CD4-positive, alpha-beta T cell treated with Interleukin-10 for 1 hour (primary cell): ENCODE measurements at places on chromosomes 16 and 17.
A peak's percentile ranks its signal among the peaks of the same experiment; 100 is the strongest.

DNA sequence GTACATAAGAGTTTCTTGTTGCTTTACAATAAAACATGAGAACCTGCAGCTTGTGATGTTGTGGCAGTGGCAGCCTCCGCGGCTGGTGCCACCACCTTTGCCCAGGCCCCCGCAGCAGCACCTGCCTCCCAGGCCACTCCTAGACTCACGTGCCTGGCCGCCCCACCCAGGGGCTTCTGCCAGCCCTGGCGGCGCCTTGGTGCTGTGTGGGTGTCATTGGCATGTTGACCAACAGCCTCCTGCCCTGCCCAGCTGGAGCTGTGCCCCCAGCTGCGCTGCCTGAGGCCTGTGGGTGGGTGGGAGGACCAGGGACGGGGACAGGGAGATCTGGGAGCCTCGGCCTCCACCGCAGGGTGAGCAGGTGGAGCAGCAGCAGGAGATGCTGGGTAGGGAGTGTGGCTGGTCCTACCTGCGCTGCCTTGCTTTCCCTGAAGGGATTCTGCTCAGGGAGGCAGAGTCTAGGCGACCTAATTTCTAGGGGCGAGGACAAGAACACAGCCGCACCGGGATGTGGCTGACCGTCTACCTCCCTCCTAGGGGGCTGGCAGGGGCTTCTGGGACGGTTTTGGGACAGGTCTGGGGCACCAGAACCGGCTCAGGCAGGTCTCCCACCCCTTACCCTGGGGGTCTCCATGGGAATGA lies 428 bp upstream of the DNASE1L2 start:
- DNase-seq: no peak

DNA sequence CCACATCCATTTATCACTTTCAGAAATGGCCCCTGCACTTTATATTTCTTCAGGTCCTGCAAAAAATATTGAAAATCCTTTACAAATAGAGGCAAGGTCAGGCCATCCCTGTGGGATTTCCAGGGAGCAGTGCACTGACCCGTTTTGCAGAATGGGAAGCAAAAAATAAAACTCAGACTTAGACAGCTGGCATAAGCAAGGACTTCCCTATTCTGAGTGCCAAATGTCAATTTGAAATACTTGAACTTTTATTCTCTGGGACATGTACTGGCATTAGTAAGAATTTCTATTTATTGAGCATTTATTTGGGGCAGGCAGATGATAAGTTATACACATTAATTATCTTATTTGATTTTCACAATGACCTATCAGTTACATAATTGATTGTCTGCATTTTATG lies 32.4 kb downstream of the PRKCB start:
- DNase-seq: no peak

DNA sequence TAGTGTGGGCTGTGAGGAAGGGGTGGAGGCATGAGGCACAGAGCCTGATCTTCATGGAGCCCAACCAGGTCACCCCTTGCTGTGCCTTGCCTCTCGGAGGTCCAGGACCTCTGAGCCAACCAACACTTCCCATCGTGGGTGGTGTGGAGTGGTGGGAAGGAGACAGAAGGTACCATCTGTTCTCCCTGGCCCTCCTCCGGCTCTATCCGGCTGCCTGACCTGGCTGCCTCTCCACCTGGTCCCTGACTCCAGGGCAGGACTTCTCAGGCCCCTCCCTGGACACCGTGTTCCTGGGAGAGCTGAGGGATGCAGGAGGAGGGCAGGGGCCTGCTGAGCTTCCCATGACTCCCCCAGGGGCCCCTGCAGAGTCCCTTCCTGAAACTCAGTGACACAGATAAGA lies 3.9 kb downstream of the PDK2 start:
- no peak for DNase-seq

- DNase-seq: no peak
Measured at GRCh38 chr17:55575058-55575636, 63.9 kb upstream of the SMIM36 start.

DNA sequence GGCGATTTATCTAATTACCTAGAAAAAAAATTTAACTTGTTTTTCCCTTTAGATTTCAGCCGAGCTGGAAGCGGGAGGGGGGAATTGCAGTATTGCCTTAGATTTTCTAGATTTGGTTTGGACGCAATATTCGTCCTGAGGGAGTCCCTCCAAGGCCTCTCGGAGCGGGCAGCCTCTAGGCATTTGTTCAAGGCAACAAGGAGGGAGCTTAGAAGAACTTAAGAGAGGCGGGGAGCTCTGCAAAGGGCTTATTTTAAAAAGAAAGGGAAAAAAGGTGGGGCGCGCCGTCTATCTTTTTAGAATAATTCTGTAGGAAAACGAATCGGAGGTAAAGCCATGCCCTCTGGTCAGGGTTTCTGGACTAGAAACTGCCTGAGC lies 407 bp upstream of the TMEM94 start:
- no peak for DNase-seq

DNA sequence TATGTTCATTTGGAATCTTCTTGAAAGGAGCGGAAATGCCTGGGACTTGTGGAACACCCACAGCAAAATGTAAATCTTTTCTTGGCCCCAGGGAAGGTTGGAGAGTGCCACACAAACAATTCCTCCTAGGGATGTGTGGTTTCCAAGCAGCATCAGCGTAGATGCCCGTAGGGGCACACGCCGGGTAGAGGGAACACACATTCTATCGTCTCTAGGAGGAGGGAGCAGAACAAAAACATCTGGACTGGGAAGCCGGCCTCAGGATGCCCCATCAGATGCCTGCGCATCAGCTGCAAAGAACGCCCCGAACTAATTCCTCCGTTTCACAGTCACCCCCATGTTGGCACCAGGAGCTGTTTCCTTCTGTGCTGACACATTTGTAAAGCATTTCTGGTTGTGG lies 357.9 kb upstream of the ZFHX3 start:
- no peak for DNase-seq

- no peak for DNase-seq
Measured at GRCh38 chr17:2397247-2398171, 3.4 kb downstream of the MNT start.

GRCh38 chr16:86391984-86392383 lies 118.3 kb upstream of the FOXF1 start:
- DNase-seq: no peak

GRCh38 chr16:17106243-17106791 lies 364.4 kb downstream of the XYLT1 start:
- DNase-seq: no peak

GRCh38 chr17:9705745-9706144 lies 60.4 kb downstream of the USP43 start:
- DNase-seq: no peak

GRCh38 chr17:51045621-51046020 lies 75.0 kb downstream of the SPAG9 start:
- no peak for DNase-seq

DNA sequence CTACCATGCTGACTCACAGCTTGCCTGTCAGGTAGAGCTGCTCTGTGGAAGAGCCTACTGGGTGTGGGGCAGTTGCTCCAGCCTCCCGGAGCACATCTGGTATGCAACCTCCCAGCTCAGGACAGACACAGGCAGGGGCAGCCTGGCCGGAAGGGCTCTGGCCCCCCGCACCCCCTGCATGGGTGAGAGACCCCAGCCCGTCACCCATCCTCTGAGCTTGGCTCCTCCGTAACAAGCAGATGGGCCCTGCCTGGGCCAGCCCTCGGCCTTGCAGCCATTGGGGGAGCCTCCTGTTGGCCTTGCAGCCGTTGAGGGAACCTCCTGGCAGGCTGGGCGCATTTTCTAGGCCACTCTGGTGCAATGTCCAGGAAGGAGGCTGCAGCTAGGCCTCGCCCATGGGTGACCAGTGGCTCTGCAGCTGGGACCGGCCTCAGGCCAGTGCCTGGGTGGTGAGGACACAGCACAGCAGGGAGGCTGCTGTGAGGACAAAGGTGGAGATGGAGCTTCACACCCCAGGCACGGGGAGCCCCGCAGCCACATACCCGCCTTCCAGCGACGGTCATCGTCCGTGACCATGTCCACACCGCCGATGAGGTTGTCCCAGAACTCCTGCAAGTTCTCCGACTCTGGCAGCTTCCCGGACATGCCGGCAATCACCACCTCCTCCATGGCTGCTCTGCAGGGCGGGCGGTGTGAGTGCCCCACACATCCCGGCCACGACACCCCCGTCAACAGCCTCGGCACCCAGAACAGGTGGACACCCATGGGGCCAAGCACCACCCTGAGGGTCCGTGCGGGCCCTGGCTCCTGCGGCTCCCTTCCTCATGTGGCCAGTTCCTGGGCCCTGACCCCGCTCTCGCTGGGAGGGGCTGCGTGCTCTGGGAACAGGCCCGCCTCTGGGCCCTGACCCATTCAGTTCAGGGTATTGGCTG lies 2.0 kb downstream of the FASN start:
- DNase-seq: no peak

DNA sequence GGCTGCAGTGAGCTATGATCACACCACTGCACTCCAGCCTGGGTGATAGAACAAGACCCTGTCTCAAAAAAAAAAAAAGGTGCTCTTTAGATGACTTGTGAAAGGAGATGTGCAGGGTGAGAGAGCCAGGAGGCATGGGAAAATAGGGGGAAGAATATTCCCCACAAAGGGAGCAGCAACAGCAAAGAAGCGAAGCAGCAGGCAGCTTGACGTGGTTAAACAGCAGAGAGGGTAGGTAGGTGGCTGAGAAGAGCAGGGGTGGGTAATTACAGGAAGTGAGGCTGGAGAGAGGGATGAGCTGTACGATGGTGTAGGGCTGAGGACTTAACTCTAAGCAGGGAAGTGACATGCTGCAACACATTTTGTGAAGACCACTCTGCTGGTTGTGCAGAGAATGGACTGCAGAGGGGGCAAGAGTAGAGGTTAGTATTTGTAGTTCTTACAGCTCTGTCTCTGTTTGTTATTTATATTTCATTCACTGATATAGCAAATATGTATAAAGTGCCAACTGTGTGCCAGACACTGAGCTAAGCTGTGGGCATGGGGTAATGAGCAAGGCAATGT lies 1.6 kb downstream of the HEATR3 start:
- DNase-seq: peak; percentile 50

DNA sequence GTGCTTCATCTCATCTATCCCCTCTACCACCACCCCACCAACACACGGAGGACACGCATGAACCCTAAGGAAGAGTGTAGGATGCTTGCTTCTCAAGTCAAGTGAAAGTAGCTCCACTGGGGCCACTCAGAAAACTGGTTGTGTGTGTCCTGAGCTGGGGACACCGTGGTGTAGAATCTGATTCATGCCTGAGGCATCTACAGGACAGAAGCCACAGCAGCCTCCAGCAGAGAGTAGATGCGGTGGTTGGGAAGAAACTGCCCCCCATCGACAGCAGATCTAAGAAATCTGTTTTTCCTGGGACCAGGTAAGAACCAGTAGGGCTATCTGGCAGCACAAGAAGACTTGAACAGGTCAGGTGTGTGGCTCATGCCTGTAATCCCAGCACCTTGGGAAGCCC lies 51.9 kb upstream of the HLF start:
- no peak for DNase-seq

DNA sequence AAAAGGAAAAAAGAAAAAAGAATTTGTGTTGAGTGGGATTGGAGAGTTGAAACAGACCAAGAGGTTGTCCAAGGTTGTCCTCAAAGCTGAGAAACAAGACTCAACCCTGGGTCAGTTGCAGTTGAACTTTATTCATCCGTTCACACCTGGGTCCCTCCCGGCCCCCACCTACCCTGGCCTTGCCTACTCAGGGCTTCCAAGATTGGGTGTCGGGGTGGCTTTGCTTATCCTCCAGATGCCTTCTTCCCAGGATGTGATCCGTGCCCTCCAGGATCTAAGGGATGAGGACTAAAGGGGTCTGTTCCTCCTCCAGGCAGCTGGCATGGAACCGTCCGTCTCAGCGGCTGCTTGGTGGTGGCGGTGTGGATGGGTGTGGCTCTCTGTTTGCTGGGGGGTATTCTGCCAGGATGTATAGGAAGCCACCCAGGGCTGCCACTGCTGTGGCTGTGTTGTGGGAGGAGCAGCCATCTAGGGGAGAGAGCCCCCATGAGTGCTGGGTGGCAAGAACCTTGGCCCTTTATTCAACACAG lies 10.3 kb upstream of the NAGPA start:
- DNase-seq: no peak

DNA sequence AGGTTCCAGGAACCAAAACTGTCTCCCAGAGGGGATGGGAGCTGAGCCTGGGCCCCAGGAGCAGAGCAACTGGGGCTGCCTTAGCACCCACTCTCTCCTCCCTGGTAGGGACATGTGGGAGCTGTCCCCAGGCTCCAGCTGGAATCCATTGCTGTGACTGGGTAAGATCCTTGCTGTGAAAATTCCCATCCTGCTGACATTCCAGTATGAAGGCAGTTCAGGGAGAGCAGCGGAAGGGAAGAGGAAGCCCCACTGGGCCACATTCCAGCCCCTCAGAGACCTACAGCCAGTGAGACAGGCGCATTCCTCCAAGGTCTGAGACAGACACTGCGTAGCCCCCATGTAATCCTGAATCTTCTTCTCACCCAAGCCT lies 24.2 kb downstream of the MYO18A start:
- DNase-seq: no peak

GRCh38 chr16:19837984-19838707 lies 46.5 kb downstream of the GPRC5B start:
- DNase-seq: no peak

- DNase-seq: no peak
Measured at GRCh38 chr16:11144122-11144521, 111.9 kb downstream of the SOCS1 start.

DNA sequence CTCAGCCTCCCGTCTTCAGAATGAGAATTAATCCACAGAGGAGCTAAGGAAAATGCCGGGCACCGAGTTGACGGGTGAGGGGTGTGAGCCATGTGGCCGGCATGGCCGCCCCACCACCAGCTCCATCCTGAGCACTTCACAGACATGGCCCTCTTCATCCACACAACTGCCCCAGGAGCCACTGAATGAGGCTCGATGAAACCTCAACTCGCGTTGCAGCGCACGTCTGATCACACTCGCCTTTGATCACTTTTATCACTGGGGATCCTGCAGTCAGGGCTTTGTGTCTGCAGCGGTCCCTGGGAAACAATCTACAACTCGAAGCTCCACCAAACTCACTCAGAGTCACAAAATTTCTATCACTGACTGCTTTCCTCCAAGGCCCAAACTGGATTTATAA lies 46.7 kb upstream of the CDR2 start:
- DNase-seq: no peak

DNA sequence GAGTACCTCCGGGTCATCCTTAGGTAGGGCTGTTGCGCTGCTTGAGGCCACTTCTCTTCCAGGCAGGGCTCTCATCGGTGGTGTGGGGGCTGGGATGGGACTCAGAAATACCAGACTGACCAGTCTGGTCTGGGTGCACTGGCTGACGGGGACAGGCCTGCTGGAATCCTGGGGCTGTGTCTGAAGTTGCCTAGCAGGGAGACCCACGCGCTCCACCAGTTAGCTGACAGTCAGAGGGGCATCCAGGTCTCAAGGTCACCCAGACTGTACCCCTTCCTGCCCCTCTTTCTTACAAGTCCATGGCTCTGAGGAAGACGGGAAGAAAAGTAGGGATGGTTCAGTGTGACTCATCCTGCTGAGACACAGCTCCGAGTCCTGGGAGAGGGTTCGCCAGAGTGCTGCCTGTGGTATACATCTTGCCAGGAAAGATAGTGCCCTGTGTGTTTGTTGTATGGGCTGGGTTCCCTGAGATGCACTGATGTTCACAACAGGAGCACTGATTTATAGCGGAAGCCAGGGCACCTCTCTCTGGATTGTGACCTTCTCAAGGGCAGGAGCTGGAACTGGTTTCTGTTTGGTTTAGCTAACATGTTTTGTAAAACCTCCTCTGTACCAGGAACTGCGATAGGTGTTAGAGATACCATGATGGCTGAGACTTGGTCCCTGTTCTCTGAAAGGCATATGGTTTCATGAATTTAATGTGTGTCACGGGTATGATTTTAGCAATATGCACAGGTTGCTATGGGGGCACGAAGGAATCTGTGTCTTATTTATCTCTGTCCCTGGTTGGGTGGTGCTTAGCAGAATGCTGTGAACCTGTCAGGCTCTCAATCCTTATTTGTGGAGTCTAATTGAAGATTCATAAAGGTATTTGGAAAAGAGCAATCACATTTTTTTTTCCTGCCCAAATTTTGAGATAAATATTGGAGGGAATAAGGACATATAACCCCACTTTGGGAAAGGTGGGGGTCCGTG lies 97.5 kb downstream of the OR1D5 start:
- no peak for DNase-seq
